ENCODE measurements at places on chromosomes 6 and 20.
A peak's percentile ranks its signal among the peaks of the same experiment; 100 is the strongest.

DNA sequence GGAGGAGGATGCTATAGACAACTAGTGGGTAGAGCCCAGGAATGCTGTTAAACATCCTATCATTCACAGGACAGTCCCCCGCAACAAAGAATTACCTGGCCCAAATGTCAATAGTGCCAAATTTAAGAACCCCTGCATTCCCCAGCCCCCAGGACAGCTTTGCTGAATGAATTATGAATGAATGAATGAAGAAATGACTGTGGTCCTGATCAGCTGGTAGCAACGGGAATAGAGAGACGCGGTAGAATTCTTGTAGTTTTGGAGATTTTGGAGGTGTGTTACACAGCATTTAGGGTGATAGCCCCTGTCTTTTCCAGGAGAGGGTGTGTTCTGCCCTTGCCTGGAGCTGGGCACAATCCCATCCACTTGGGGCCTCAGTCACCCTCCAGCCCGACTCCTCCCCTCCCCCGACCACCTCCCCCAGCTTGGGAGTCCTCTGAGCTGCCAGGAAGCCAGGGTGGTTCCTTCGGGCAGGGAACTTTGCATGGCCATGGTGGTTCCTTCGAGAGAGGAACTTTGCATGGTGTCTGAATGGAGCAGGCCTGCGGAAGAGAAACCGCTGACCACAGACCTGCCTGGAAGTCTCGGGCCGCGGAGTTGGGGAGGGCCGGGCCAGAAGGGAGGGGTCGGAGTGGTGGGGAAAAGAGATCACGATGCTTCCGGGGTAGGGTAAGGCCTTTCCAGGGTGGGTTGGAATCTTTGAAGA is 1.0 kb upstream of the HCK start:
- peaks cover 59% of the 10 kb centered on the region for H3K27me3 ChIP-seq
- DNase-seq, result peak; percentile 24
- H3K4me3 ChIP-seq, result peak overlapping the region; percentile 80
- no peak overlapping the region for H3K27ac ChIP-seq
- peaks cover 24% of the 10 kb centered on the region for H3K4me1 ChIP-seq
- no peaks in the 10 kb centered on the region for H3K36me3 ChIP-seq

DNA sequence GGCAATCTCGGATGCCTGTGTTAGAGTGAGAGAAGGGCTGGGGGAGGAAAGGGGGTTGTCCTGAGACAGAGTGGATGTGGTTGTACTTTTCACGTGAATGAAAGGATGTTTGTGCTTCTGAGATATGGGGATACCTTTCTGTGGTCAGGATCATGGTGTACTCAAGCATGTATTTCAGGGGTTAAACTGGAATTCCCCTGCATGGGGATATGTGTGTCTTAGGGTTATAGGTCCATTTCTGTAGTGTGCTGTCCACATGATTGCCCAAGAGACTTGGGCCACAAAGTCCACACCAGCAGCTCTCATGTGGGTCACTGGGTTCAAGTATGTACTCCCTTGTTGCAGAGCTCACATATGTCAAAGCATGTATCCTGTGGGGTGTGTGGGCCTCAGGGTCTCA is 10.5 kb downstream of the SYNGAP1 start:
- H3K4me3 ChIP-seq, result peak overlapping the region; percentile 75
- H3K4me1 ChIP-seq, result peaks cover 84% of the 10 kb centered on the region
- DNase-seq, result no peak

DNA sequence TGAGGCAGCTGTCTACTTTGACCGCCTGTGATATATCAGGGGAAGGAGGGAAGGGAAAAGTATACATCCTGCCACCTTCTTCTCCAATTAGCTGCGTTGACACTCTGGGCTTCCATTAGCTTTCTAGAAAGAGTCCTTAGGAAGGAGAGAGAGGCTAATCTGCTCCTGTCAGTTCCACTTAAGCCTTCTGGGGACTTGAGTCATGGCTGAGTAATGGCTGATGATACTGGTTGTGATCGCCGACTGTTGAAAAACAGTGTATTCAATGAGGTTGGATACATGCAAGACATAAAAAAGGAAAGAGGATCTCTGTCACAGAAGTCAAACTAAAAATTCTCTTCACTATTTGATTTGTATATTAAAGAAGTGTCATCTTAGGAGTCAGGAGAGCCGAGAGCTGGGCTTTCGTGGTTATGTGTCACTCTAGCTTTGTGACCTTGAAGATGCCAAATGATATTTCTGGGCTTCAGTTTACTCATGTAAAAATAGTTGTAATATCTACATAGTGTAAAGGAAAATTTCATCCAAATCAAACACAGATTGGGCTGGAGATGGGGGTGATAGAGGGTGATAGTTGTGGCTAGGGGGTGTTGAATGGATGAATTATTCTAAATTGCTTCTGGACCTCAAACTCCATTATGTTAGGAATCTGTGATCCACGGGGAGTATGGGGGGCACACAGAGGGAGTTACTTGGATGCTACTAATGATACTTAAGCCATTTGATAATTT is 189.0 kb downstream of the UST start:
- DNase-seq, result no peak
- no peak overlapping the region for H3K27ac ChIP-seq
- H3K27me3 ChIP-seq, result no peaks in the 10 kb centered on the region
- peaks cover under 1% of the 10 kb centered on the region for H3K36me3 ChIP-seq

GRCh38 chr20:57824909-57825308 is 115.1 kb upstream of the PMEPA1 start:
- H3K4me3 ChIP-seq, result no peak overlapping the region
- no peaks in the 10 kb centered on the region for H3K36me3 ChIP-seq
- H3K4me1 ChIP-seq, result peaks cover 20% of the 10 kb centered on the region
- peaks cover 32% of the 10 kb centered on the region for H3K27me3 ChIP-seq

DNA sequence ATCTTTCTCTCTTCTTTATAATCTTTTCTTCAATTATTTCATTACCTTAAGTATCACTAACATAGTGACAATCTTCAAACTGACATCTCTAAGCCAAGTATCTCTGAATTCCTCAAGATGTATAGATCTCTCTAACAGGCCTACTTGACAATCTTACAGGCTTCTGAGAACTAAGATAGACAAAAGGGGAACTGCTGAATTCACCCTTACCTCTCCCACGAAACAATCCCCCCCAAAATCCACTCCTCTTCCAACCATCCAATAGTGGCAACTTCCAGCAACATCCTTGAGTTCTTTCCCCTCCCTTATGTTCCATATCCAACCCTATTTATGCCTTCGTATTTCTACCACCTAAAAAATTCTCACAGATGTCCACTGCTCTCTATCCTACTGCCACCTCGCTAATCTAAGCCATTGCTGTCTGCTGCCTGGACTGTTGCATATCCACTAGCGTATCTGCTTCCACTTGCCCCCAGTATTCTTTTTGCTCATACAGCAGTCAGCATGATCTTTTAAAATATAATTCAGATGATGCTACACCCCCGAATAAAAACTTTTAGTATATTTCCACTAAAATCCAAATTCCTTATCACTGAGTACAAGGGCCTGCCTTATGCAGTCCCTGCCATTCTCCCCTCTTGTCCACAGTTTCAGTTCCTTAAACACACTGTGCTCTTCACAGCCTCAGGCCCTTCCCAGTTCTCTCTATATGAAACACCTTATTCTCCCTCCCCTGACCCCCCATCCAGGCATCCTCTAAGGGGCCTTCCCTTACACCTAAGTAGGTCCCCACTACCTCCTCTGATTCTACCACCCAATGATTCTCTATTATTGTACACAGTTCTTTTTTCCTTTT is 8.0 kb downstream of the REPS1 start:
- no peak overlapping the region for H3K27ac ChIP-seq
- H3K36me3 ChIP-seq, result no peaks in the 10 kb centered on the region
- DNase-seq, result no peak

- H3K27ac ChIP-seq, result no peak overlapping the region
- no peaks in the 10 kb centered on the region for H3K4me1 ChIP-seq
- no peak for DNase-seq
These were observed 48.9 kb upstream of the OGFRL1 start for GRCh38 chr6:71239694-71240093.

- H3K27me3 ChIP-seq, result peaks cover 5% of the 10 kb centered on the region
- no peak overlapping the region for H3K4me3 ChIP-seq
- peaks cover 60% of the 10 kb centered on the region for H3K4me1 ChIP-seq
- no peak for DNase-seq
- peak overlapping the region; percentile 83 for H3K27ac ChIP-seq
- peaks cover 12% of the 10 kb centered on the region for H3K36me3 ChIP-seq
These were observed 12.4 kb downstream of the CST3 start for GRCh38 chr20:23625236-23625964.

GRCh38 chr6:85691478-85691877 is 48.8 kb upstream of the SYNCRIP start:
- H3K4me1 ChIP-seq, result no peaks in the 10 kb centered on the region
- H3K27me3 ChIP-seq, result no peaks in the 10 kb centered on the region
- no peak for DNase-seq
- H3K4me3 ChIP-seq, result no peak overlapping the region
- no peaks in the 10 kb centered on the region for H3K36me3 ChIP-seq

GRCh38 chr6:3345836-3346235 is 87.1 kb downstream of the PSMG4 start:
- H3K27ac ChIP-seq, result peak overlapping the region; percentile 7
- H3K4me1 ChIP-seq, result peaks cover 93% of the 10 kb centered on the region
- no peaks in the 10 kb centered on the region for H3K36me3 ChIP-seq
- H3K4me3 ChIP-seq, result no peak overlapping the region
- DNase-seq, result no peak

DNA sequence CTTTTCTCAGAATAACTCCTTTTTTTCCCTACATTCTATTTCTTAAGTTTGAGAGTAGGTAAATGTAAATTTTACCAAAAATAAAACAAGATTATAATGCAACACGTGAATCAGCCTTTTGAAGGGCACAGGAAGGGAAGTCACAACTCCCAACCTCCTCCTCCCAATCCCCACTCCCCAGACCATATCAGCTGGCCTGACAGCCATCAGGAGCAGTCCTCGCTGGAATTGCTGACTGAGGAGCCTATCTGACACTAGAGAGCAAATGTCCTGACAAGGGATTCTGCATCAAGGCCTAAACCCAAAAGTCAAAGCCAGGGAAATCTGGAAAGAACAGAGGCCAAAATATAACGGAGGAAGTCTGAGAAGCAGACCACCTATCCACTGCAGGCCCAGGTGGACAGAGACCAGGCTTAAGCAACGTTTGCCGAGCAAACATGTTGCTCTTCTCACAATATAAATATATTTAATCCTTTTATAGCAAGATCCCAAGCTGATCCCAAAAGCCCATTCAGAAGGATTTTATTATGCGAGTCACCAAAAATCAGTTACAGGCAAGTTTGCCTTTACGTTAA is 2.5 kb downstream of the RRAGD start:
- no peak overlapping the region for H3K27ac ChIP-seq
- H3K4me3 ChIP-seq, result peak overlapping the region; percentile 86
- peaks cover 71% of the 10 kb centered on the region for H3K27me3 ChIP-seq
- DNase-seq, result no peak

DNA sequence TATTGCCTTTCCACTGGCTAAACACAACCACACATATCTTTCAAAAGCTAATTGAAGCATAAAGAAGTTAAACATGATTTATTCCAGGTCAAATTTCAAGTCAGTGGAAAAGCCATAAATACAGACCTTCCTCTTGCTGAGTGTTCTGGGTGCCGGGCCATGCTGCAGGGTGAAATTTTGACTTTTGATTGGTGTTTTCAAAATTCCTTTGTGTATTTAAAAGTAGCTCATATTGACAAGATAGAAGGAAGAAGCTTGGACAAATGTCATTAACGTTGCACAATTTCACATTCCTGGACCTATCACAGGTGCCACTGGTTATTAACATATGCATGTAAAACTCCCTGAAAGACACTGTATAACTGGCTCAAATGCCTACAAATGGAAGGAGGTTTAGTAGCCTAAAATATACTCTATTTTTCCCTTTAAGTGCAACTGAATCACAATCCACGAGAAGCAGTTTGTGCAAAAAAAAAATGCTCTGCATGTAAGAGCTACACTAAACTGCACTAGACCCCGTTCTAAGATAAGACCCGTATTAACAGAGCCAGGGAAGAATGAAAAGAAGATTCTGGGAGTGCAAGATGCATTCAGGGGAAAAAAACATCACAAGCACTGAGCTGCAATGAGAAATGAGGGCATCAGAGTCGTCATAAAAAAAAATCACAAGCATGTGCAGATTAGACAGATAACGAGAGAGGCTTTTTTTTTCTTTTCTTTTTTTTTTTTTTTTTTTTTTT is 30.4 kb downstream of the ATXN1 start:
- H3K36me3 ChIP-seq, result no peaks in the 10 kb centered on the region
- no peaks in the 10 kb centered on the region for H3K27me3 ChIP-seq
- H3K4me3 ChIP-seq, result peak overlapping the region; percentile 37
- DNase-seq, result peak; percentile 9

DNA sequence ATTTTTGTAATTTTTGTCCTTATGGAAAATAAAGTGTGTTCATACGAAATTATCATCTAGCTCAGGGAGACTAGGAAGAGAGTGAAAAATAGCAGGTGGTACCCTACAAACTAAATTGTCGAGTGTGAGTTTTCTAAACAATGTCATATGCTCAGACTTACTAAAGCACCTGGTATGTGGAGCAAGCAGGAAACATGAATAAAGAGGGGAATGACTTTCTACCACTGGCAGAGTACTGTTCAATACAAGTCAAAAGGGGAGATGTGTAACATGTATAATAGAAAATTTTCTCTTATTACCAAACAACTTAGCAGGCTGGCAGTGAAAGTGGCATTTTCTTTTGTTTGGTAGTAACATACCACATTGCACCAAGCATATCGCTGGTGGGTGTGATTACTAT is 36.1 kb downstream of the CTNNBL1 start:
- H3K4me3 ChIP-seq, result no peak overlapping the region
- H3K36me3 ChIP-seq, result peaks cover 17% of the 10 kb centered on the region
- H3K4me1 ChIP-seq, result peaks cover 62% of the 10 kb centered on the region
- H3K27me3 ChIP-seq, result no peaks in the 10 kb centered on the region

- DNase-seq, result no peak
- no peaks in the 10 kb centered on the region for H3K36me3 ChIP-seq
- H3K27ac ChIP-seq, result peak overlapping the region; percentile 95
- peak overlapping the region; percentile 41 for H3K4me3 ChIP-seq
These were observed 35.0 kb upstream of the KIF16B start for GRCh38 chr20:16608277-16608650.

DNA sequence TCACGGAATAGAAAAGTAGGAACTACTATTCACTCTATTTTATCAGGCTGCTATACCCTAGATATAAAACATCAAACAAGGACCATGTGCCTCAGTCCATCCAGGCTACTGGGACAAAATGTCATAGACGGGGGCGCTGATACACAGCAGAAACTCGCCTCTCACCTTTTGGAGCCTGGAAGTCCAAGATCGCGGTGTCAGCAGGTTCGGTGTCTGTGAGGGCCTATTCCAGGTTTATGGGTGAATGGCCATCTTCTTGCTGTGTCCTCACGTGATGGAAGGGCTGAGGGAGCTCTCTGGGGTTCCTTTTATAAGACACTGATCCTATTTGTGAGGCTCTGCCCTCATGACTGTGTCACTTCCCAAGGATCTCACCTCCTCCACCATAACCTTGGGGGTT is 89.5 kb downstream of the DLL1 start:
- H3K27ac ChIP-seq, result no peak overlapping the region
- DNase-seq, result no peak
- no peak overlapping the region for H3K4me3 ChIP-seq
- H3K27me3 ChIP-seq, result no peaks in the 10 kb centered on the region
- peaks cover 4% of the 10 kb centered on the region for H3K36me3 ChIP-seq
- peaks cover 21% of the 10 kb centered on the region for H3K4me1 ChIP-seq

Data from nephron progenitor cell (in vitro differentiated cells).